Liver (tissue), 10 donors: ENCODE measurements at places on chromosomes 3 and 15. TPM values are rescaled to one million over a fixed set of nuclear protein-coding genes. Genes with fewer than 3 reads are reported as not detected.

- DNase-seq, result no peak
Observed at GRCh38 chr3:138873471-138874278, 38.9 kb upstream of the PIK3CB start.

DNA sequence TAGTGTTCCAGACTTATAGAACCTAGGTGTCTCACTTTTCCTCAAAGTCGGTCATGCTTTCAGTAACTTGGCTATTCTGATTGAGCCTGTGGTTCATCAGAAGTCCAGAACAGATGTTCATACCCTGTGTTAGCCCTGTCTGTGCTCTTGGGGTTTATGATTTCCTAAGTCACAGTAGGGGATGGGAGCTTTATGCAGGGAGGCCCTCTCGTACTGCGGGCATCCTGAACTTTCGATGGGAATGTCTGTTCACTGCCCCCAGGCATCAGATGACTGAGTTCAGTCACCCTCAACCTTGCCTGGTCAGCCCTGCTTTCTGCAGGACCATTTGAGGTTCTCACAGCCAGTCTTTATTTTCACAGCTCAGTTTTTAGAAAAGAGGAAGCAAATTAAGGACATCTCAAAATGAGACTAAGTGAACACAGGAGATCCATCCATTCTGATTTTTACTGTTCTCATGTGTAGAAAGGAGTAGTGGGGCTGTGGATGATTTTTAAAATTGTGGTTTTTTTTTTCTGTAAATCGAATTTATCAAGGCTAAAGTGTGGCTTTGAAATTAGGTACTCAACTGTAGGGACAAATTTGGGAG, 71.3 kb downstream of the CMTM8 start:
- DNase-seq, result no peak

- no peak for DNase-seq
Observed at GRCh38 chr3:140148824-140149390, 213.9 kb downstream of the CLSTN2 start.

- DNase-seq, result no peak
Observed at GRCh38 chr15:80586161-80586560, 108.9 kb upstream of the ABHD17C start.

The DGKG gene
- 7.8 TPM for total RNA-seq

DNA sequence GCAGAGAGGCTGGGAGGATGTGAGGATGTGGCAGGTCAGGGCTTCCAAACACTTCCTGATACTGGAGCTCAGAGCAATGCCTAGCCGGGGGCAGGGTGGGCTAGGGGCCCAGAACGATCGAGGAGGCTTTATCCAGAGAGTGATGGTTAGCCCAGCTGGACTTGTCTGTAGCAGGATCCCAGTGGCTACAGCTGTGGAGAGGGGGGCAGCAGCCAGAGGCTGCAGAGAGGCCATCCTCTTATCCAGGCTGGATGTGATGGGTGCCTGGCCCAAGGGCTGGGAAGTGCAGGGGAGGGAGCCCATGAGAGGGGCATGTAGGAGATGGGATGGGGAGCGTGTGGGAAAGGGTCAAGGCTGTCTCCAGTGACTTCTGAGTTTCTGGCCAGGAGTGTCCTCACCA, 4.6 kb downstream of the PARP3 start:
- no peak for DNase-seq

The RGMA gene
- not detected for total RNA-seq

GRCh38 chr3:65876028-65876420, 162.7 kb downstream of the MAGI1 start:
- DNase-seq, result no peak
